ENCODE measurements at places on chromosomes 2 and 18.

GRCh38 chr2:240379089-240379636 is 56.3 kb upstream of the GPC1 start:
- no peak for DNase-seq

DNA sequence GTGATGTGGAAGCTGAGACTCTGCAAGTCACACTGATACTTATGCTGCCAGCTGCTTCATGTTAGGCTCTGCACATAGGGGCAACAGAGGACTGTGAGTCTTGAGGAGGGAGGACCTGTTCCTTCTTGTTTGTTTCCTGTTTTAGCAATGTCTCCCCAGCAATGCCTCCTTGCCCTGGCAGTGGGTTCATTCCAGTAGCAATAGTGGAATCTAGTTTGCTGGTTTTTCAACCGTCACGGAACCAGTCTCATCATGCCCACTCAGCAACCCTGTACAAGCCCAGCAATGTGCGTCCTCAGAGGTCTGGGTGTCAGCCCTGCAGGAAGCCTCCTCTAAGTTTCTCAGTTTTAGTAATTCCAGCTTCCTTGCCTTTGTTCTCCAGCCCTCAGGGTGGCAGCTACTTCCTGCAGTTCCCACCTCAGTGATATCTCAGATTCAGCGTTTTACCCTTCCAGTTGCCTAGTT is 20.5 kb upstream of the ITGB6 start:
- DNase-seq: no peak

DNA sequence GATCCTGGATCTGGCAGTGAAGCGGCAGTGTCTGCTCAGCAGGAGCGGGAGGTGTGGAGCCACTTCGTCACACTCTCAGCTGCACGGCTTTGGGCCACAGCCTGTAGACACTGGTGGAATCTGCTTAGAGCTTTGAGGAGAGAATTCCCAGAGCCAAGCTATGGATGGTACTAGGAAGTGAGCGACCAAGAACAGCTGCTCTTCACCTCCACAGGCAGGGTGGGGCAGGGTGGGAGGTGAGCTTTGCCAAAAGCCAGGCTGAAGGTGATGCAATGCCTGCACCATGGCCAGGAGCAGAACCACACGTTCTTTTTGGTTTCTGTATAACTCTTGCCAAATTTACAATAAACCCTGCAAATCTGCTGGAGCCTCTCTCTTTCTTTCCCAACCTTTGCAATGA is 226.1 kb downstream of the ANKRD30B start:
- no peak for DNase-seq

GRCh38 chr2:230991598-230991997 is 4.3 kb upstream of the SPATA3 start:
- DNase-seq: no peak

DNA sequence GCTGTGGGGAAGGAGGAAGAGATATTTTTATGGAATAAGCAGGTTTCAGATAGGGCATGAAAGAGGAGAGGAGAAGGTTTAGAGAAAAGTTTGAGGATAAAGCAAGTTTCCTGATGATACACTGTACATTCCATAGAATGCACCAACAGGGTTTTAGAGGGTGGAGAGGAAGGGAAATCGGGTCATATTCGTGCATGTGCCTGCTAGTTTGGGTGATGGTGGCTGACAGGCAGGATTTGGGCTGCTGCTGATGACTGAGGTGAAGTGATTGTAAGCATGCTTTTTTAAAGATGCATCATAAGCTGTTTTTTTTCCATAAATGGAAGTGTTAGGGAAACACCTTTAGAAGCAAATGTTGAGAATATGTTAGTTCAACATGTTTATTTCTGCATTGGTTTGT is 68.8 kb downstream of the PMAIP1 start:
- DNase-seq: no peak

DNA sequence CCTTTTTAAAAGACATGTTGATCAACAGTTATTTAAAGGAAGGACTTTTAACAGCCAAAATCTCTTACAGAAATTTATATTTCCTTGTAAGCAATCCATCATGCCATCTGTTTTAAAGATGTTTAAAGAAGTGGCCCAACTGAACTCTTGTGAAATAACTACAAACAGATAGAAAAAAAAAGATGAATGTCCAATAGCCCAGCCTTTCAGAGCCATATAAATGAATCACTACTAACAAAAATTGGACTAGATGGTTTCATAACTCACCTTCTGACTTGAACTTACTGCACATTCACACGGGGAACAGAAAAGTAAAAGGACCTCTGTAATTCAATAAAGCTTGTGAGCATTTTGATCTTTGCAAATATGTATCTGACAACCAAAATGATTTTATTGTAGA is 319.0 kb upstream of the CHAC2 start:
- DNase-seq: no peak

Measured in GM18507 (cell line).